ENCODE measurements at places on chromosomes 12 and 14. TPM values are rescaled to one million over a fixed set of nuclear protein-coding genes. Genes with fewer than 3 reads are reported as not detected.
A peak's percentile ranks its signal among the peaks of the same experiment; 100 is the strongest.

DNA sequence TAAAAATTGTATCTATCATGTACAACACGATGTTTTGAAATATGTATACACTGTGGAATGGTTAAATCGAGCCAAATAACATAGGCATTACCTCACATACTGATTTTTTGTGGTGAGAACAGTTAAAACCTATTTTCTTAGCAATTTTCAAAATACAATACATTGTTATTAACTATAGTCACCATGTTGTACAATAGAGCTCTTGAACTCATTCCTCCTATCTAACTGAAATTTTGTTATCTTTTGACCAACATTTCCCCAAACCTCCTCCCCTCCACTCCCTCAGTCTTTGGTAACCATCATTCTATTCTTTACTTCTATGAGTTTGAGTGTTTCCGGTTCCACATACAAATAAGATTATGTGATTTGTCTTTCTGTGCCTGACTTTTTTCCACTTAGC, 6.8 kb upstream of the SLC38A2 start:
- DNase-seq, result no peak

DNA sequence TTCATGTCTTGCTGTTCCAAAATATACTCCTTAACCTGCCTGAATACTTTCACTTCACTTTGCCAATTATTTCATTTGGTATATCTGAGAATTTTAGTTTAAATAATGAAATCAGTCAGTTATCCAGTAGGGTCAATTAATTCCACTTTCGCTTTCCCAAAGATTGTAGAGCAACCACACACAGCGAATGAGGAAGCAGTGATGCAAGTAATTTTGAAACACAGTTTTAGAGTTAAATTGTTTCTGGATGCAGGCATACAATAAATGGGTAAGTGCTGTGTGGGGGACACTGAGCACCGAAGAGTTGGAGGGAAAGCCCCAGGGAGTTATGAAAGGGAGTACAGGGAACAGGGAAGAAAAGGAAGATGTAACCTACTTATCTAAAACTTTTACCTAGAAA, 62.8 kb downstream of the TSHR start:
- DNase-seq, result no peak

DNA sequence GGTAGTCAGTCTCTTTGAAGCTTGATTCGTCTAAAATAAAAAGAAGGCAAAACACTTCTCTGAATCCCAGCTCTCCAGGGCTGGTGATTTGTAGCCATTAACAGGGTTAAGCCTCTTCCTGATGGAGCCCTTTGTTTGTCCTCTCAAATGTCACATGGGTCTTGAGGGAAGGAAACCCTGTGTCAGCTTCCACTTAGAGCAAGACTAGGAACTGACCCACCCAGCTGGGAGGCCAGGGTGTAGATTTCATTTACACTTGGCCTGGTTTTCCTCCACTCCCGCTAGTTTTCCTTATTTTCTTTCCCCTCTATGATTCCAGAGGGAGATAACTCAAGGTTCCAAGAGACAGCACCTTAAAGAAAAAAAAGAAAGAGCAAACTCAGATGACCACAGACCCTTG, 230.5 kb upstream of the EGLN3 start:
- no peak for DNase-seq

GRCh38 chr12:62865937-62866336, 69.0 kb downstream of the PPM1H start:
- DNase-seq, result peak; percentile 61

DNA sequence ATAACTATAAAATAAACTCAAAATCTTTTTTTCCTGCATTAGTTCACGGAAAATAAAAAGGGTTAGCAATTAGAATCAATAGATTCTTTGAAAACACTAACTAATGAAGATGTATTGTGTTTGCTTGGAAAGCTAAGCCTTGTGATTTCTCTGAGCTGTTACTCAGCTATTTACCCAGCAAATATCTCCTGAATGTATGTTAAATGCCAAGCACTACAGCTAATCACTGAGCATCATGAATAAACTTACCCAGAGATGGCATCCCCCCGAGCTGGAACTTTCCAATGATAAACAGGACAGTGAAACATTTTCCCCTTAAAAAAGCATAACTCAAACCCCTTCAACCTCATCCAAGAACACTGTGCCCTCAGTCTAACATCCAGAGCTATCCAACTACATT, 71.2 kb downstream of the SLC2A13 start:
- no peak for DNase-seq

LRRC10 gene
- not detected for total RNA-seq

- DNase-seq, result peak; percentile 20
These were observed 394.0 kb upstream of the SYT1 start for GRCh38 chr12:78470354-78471195.

NELL2 gene
- 13.2 TPM for total RNA-seq

DNA sequence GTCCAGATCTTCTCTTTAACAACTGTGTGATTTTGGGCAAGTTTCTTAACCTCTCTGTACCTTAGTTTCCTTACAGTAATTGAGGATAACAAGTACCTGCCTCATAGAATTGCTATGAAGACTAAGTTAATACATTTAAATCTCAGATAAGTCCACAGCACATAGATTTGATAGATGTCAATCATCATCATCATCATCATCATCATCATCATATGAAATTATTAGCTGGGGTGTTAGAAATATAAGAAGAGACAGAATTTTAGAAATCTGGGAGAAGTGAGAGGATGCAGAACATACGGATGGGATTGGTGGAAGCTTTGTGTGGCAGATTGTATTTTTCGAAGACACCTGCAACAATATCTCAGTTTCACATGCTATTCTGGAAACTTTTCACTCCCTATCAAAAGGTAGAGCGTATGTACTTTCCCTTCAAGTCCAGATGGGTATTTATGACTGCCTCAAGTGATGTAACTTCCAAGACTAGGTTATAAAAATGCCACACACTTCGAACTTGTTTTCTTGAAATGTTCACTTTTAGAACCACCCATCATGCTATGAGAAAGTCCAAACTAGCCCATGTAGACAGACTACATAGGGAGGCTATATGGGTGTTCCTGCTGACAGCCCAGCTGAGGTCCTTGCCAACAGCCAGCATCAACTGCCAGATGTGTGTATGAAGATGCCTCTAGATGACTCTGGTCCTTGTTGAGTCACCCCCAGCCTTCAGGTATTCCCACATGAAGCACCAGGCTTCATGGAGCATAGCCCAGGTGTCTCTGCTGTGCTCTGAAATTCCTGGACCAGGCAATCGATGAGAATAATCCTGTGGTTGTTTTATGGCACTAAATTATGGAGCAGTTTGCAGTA, 20.7 kb upstream of the SDR39U1 start:
- no peak for DNase-seq

ATL1 gene
- total RNA-seq, result 8.7 TPM

DNA sequence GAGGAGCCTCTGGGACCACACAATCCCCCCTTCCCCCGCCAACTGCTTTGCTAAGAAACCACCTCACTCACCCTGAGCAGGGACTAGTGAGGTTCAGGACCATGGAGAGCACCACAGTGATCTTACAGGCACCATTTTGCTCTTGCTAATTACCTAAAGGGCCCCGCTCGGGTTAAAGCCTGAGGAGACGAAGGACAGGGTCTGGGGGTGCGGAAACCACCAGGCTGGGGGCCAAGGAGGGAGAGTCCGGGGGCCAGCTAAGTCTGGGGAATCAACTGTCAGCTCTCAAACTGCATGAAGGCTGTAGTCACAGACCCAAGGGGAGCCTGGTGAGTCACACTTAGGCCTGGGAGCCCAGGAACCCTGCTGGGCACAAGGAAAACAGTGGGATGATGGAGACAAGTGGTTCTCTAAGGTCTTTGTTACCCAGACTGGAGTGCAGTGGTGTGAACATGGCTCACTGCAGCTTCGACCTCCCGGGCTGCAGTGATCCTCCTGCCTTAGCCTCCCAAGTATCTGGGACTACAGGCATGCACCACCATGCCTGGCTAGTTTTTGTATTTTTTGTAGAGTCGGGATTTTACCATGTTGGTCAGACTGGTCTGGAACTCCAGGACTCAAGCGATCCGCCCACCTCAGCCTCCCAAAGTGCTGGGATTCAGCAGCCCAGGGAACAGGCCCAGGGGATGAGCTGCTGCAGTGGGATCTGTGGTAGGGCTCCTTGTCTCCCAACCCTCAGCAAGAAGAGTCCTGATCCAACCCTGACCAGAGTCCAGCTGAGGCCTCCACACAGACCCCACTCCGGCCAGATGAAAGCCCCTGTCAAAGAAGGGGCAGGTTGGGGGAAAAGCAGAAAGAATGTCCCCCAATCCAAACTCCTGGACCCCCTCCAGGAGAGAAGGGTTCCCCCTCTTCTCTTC, 98.8 kb downstream of the CALM1 start:
- DNase-seq, result peak; percentile 83

GRCh38 chr12:71904629-71905028, 34.0 kb upstream of the TPH2 start:
- DNase-seq, result no peak

DNA sequence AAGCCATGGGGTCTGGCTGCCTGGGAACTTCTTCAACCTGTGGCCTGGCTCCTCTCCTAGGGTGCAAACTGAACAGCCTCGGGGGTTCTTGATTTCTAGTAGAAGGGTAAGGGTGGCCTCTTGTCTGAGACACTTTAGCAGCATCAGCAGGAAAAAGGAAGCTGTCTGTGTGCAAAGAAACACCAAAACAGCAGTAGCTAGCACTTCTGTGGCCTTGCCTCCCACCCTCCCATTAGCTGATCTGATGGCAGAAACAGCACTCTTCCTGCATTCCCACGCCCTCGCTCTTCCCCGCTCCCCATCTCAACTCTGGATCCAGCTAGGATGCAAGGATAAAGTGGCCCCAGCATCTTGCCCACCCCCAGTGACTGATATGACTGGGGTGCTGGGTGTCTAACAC, 20.7 kb downstream of the SLC7A8 start:
- DNase-seq, result no peak

PIANP gene
- total RNA-seq, result 0.25 TPM

GRCh38 chr14:91890291-91890749, 23.0 kb upstream of the TC2N start:
- DNase-seq, result no peak

GNG2 gene
- 42.3 TPM for total RNA-seq

- no peak for DNase-seq
These were observed 50.0 kb downstream of the SOX5 start for GRCh38 chr12:23899434-23899833.

GRCh38 chr12:9961106-9961505, 10.1 kb upstream of the CLEC12A start:
- DNase-seq, result no peak

CLEC9A gene
- total RNA-seq, result 0.60 TPM

DNA sequence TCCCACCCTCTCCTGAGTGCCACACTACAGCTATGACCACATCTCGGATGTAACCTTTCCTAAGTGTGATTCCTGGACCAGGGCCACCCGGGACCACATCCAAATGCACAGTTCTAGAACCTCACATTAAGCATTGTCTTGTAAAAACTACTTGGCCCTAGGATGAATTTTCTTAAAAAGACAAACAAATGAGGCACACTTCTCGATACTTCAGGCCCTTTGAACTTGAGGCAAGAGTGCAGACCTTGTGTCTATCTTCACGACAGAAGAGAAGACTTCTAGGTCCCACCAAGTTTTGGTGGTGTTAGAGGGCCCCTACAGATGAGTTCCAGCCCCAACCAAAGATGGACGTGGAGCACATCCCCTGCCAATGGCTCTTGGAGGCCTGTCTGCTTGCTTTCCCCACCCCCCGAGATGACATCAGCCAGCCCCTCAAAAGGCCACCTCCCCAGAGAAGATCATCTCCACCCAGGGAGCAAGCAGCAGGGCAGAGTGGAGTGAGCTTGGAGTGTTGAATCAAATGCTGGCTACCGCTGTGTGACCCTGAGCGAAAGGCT, 9.3 kb downstream of the ISCU start:
- DNase-seq, result peak; percentile 27

DNA sequence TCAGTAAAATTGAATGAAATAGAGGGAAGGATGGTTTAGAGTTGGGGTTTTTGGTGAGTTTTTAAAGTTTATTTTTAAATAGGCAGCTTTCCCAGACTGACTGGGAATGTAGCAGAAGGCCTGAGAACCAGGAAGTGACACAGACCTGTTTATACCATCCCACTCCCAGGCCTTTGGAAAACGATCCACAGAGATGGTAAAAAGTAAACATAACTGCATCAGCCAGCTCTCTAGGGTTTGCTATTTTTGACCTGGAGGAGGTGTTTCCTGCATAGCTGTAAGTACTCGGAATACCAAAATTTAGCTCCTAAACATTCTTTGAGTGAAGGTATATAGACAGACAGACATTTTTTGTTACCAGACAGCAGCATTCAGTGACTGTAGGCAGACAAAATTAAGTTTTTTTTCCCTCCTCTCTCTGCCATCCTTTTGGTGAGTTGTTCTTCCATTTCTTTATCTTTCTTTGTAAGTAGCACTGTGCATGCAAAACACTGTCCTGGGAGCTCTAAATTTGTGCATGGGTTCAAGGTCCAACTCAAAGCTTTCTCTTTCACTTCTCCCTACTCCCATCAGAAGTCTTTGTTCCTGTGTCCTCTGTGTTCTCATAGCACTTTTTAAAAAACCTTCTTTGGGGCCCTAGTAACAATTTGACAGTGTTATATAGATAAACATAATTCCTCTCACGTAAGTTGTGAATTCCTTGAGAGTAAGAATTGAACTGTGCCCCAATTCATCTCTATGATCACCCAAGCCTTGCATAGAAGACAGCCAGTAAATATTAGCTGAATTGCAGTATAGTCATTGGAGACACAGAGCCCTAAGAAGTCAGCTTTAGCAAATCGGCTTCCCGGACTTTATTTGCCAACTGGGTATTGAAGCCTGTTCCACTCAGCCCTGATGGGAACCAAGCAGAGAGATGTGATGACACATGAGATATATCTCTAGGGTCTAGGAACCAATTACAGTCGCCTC, 37.4 kb downstream of the SUSD6 start:
- DNase-seq, result peak; percentile 71

- peak; percentile 31 for DNase-seq
These were observed 58.1 kb upstream of the RMST start for GRCh38 chr12:97404543-97404942.

GRCh38 chr14:77654001-77654441, 37.6 kb upstream of the SPTLC2 start:
- no peak for DNase-seq

DNA sequence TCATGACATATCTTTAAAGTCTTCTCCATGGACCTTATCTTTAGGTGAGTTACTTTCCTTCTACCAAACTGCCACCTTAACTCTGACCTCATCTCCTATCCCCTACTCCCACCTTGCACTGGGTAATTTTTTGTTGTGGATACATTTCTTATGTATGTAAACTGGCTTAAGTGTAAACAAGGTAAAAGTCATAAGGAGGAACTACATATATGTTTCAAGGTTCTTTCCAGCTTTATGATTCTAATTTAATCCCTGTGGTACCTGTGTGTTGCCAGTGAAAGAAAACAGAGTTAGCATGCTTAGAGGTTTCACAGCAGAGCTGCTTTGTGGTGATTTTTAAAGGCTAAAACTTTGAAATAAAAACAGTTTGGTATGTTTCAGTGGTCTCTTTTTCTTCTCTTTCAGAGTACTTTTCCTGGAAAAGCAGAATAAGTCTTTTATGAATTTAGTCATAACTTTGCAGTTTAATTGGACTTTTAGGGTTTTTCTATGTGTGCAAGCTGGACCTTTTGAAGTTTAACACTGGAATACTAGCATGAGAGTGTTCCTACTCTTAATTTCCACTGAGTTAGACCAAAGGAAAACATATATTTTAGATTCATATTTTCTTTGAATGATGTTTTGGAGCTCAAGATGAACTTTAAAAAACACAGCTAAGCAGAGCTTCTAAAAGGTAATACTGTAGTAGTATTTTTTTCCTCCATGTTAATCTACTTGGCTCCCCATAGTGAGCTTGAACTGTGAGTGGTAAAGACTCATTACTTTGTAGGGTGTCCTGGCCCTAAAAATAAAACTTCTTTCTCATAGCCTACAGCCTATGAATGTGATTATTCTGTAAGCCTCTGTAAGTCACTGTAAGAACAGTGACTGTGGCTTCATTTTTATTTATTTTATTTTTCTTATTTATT, 105.4 kb downstream of the FUT8 start:
- no peak for DNase-seq

TMEM119 gene
- 31.9 TPM for total RNA-seq

OASL gene
- total RNA-seq, result 0.60 TPM

TAS2R7 gene
- 0.31 TPM for total RNA-seq

SLCO1B3 gene
- total RNA-seq, result 0.09 TPM
